ENCODE measurements at places on chromosomes 4 and X.

- DNase-seq = no peak
These were observed 90.6 kb downstream of the PTTG2 start for GRCh38 chr4:38050560-38051350.

- no peak for DNase-seq
These were observed 131.3 kb downstream of the RTL3 start for GRCh38 chrX:78527818-78528217.

GRCh38 chr4:137310593-137311490 lies 221.5 kb downstream of the PCDH18 start:
- no peak for DNase-seq

DNA sequence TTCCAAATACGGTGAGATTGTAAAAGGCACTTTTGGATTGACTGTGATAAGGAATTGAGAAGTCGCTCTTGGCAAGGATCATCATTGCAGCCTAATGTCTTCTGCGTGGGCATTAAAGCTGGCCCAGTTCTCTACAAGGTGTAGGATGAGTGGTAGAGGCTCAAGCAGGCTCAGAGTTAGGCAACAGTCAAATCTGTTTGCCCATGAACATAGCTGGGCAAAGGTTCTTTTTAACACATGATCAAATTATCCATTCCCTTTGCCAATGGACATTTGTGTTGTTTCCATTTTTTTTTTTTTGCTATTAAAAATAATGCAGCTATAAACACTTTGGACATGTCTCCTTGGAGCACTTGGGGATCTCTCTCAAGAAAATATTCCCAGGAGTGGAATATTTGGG lies 229.1 kb upstream of the FAT1 start:
- no peak for DNase-seq

DNA sequence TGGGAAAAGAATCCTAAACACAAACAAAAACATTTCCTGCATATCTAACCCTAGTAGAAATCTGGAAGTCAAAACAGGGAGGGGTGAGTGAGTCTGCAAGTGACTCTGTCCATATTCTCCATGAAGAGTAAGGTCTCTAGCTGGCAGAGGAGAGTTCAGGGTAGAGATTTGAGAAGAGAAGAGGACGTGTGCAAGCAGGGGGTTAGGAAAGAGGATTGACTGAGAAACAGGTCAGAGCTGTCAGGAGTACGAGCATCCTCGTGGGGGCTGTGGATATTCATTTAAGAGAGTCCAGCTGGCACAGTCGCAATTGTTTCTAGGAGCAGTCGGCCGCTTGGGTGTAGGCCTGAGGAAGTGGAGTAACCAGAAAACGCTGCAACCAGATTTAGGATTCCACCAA lies 27.9 kb downstream of the PROM1 start:
- no peak for DNase-seq

DNA sequence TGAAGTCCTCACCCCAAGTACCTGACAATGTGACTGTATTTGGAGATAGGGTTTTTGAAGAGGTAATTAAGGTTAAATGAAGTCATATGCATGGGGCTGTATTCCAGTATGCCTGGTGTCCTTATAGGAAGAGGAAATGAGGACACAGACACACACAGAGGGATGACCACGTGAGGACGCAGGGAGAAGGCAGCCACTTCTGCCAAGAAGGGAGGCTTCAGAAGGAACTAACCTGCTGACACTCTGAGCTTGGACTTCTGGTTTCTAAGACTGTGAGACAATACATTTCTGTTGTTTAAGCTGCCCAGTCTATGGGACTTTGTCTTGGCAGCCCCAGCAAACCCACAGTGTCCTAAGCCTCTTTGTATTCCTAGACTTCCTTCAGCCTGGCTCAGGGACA lies 3.0 kb upstream of the SLC2A9 start:
- DNase-seq = no peak

- DNase-seq = no peak
These were observed 20.8 kb downstream of the ABHD18 start for GRCh38 chr4:127985989-127986388.

DNA sequence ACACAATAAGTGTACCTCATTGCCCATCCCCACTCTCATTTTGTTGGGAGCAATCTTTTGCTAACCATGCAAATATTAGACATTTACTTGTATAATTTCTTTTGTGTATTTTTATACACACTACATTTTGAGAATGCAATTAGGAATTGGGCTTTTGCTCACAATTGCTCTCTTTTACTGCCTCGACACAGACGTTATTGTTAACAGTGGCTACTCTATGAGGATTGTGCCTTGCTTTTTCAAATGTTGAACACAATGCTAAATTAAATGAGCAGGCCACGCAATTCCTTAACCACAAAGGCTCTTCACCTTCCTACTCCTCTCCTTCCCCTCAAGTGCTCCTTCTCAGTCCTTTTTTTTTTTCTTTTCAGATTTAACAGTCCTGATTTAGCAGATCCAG lies 42.8 kb upstream of the HPF1 start:
- no peak for DNase-seq

DNA sequence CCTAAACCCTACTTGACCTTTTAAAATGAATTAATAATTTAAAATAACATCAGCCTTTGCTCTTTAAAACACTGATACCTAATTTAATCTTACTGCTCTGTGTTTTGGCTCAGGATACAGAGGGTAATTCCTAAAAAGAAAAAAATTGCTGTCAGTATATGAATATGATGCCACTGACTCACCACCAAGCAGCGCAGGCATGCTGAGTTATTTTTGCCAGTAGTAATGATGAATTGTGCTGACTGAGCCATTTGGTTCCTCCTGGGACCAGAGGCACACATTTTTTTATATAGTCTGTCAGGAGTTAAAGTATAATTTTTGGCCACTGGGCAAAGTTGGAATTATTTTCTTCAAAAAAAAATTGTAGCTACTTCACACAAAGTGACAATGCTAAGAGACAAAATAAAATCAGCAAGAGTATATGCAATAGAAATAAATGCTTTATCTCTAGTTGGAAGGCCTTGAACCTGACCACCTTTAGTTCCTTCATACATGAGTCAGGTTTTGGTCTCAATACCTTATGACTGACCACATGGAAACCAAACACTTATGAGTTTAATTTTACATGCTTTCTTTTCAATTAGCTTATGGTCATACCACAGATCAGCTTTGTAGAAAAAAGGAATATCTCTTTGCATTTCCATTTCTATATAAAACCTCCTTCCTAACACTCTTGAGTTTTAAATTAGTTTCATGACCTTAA lies 115.1 kb downstream of the PPP3CA start:
- DNase-seq = no peak

- DNase-seq = no peak
These were observed 157.4 kb downstream of the STIM2 start for GRCh38 chr4:27018076-27018475.

DNA sequence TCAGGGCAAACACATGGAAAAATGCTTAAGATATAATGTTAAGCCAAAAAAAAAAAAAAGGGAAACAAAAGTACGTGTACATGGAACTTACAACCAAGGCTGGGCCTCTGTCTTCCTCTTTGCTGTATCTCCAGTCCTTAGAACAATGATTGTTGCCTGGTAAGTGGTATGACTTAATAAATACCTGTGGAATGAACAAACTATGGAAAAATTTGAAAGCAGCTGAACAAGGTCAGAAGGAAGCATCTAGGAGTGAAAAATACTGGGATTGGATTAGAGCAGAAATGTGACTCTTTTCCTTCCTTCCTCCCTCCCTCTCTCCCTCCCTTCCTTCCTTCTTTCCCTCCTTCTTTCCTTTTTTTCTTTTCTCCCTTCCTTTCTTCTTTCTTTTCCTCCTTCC lies 54.2 kb upstream of the SMIM10 start:
- DNase-seq = no peak

- no peak for DNase-seq
These were observed 10.2 kb upstream of the ADH1C start for GRCh38 chr4:99362768-99363167.

DNA sequence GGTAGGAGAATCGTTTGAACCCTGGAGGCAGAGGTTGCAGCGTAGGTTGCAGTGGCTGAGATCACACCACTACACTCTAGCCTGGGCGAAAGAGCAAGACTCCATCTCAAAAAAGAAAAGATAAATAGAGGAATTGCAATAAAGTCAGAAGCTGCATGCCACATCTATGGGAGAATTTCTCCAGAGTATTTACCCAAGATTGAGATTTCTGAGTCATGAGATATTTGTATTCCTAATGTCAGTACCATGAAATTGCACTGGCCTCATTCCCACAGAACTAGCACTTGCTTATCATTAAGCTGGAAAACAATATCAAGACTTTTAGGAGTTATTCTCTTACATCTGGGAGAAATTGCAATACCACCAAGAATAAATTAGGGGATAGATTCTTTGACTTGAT lies 37.4 kb downstream of the ASIC5 start:
- DNase-seq = no peak

DNA sequence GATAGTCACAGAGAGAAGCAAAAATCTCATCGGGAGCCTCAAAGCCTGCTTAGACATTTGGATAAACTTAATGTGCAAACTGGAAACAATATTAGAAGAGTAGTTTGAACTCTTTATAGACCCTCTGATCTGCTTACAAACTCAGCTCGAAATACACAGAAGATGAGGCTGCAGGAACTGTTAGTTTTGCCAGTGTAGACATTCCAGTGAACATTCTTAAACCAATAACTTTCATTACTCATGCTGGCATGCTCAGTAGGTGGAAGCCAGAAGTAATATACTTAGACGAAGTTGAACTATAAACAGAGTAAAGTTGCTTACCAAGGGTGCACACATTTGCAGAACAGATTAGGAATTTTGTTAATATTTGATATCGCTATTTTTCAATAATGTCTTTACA lies 303.5 kb downstream of the ANKRD50 start:
- no peak for DNase-seq

DNA sequence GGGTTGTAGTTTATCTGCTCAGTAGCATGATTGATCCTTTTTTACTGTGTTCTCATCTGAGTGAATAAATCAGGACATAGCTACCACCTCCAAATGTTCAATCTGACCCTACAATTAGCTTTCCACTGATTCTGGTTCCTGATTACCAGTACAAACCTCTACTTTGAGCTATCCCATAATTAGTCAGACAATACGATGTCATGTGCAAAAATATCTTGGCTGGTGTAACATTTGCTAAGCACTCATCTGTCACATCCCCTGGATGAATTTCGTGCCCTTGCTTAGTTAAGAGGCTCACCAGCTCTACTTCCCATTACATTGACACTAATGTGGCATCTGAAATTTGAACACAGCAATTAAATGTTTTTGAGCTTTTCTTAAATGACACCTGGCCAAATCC lies 1101.0 kb upstream of the PCDH7 start:
- DNase-seq = no peak

- no peak for DNase-seq
These were observed 7.9 kb downstream of the GTPBP6 start for GRCh38 chrX:310621-311155.

GRCh38 chrX:10415306-10416001 lies 204.9 kb downstream of the MID1 start:
- DNase-seq = no peak

DNA sequence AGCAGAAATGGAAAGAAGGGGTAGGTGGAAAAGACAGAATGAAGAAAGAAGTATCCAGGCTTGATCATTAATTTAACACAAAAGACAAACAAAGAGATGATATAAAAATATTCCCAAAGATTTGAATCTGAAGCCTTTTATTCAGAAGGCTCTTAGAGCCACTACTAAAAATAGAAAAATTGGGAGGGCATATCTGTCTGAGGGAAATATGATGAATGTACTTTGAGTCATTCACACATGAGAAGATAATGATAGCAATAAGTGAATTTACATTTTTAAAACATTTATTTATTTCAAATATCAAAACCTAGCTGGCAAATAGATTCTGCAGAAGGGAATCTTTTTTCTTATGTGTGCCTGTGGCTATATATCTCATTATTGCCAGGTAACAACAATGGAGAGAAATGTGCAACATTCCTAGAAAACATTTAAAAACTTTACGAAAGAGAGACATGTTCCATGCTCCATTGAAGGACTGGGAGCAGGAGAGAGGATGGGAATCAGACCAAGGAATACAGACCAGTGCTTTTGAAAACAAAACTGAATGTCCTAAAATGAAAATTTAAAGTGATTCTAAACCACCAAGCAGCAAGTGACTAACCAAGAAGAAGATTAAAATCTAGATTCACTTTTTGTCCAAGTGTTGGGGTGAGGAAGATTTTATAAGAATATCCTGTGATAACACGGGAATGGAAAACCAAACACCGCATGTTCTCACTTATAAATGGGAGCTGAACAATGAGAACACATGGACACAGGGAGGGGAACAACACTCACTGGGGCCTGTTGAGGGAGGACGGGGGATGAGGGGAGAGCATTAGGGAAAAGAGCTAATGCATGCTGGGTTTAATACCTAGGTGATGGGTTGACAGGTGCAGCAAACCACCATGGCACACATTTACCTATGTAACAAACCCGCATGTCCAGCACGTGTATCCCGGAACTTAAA lies 41.2 kb downstream of the ANXA5 start:
- DNase-seq = no peak

- DNase-seq = no peak
These were observed 223.4 kb upstream of the ATOH1 start for GRCh38 chr4:93605163-93605562.

Measured in CD4-positive, alpha-beta T cell treated with Interleukin-21 for 1 hour (primary cell).